ENCODE measurements at places on chromosomes 2 and 18.

DNA sequence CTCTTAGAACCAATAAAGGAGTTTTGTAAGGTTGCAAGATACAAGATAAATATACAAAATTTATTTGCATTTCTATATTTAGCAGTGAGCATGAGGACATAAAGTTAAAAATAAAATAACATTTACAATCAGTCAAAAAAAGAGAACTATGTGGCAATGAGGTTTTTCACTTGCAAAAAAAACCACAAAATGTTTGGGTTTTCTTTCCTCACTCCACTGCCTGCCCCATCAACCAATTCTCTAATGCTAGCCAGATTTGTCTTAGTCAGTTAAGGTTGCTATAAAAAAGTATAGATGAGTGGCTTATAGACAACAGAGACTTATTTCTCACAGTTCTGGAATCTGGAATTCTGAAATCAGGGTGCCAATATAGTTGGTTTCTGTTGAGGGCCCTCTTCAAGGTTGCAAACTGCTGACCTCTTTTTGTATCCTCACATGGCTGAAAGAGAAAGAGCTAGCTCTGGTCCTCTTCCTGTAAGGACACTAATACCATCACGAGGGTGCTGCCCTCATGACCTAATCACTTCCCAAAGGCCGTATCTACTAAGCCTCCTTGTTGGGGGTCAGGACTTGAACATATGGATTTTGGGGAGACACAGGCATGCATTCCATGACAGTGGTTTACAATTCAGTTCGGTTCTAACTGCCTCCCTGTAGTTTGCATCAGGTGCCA lies 566.2 kb downstream of the GALR1 start:
- no peak for DNase-seq

- no peak for DNase-seq
These were observed 136.0 kb downstream of the ANKRD44 start for GRCh38 chr2:197174539-197175094.

DNA sequence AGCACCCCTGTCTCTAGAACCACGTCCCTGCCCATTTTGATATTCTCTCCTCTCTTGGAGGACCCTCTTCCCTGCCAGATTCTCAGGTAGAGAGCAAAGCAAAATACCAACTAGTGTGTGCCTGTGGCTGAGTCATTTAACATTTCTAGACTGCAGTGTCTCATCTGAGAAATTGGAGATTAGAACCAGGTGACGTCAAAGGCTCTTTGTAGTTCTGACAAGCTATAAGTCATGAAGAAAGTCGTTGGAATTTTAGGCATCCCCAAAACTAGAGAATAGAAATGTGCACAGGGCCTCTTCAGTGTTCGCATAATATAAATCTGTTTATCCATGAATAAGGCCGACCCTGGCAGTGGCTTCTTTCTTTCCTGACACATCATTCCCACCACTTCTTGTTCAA lies 74.4 kb upstream of the TANC1 start:
- no peak for DNase-seq

DNA sequence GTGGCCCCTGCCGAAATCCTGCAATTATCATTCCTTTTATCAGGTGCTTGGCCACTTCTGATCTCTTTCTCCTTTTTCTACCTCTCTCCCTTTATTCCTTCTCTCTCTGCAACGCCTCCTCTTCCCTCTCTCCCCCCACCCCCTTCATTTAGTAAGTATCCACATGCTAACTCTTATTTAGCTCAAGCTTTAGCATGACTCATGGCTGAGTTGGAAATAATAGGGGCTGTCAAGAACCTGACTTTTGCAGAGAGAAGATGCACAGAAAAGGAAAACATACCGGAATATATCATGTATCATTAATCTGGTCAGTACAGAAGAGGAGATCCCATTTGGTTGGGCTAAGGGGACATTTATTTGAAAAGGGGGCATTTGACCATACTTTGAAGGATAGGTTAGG lies 33.1 kb downstream of the FAM171B start:
- DNase-seq = no peak

DNA sequence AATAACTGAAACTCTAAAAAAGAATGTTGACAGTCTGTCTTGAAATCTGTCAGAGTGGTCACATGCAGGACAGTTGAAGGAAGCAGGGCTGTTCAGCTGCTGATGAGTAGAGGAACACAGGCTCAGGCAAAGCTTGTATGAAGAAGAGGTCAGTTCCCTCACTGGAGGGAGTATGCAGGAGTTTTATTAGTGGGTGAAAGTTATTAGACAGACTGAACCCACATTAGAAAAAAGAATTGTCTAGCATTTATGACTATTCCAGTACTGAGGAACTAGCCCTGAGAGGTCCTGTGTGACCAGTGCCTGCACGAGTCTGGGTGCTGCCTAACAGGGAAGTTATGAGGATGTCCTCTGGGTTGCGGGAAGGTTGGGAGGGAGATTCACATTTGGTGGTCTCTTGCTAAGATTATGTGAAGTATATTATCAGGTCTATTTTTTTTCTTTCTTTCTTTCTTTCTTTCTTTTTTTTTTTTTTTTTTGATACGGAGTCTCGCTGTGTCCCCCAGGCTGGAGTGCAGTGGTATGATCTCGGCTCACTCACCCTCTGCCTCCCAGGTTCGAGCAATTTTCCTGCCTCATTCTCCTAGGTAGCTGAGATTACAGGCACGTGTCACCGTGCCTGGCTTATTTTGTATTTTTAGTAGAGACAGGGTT lies 9.6 kb downstream of the TET3 start:
- DNase-seq = no peak

DNA sequence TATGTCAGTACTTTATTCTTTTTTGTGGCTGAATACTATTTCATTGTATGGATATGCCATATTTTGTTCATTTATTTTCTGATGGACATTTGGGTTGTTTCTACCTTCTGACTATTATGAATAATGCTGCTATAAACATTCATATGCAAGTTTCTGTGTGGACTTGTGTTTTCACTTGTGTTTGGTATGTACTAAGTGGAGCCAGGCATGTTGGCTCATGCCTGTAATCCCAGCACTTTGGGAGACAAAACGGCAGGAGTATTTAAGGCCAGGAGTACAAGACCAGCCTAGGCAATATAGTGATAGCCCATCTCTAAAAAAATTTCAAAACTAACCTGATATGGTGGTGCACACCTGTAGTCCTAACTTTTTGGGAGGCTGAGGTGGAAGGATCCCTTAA lies 23.3 kb downstream of the MARCHF7 start:
- DNase-seq = no peak

DNA sequence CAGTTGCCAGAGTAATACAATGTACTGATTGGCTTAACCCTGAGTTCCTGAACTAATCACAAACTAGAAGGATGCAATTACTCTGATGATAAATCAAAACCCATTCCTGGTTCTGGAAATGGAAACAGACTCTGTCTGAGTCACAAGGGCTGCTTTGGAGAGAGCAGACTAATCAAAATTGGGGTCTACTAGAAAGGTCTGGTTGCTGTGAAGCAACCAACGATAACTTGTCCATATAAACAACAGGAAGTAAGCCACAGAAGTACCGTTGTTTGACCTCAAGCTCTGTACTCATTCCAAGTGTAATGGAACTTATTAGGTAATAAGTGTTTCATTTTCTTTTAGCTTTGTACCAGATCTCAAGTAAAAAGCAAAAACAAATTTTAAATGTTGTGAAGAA lies 49.7 kb downstream of the RASGRP3 start:
- no peak for DNase-seq

GRCh38 chr2:197675711-197676188 lies 363 bp upstream of the RFTN2 start:
- DNase-seq = peak; percentile 82

GRCh38 chr2:204272089-204272488 lies 273.2 kb upstream of the PARD3B start:
- DNase-seq = no peak

GRCh38 chr18:924987-925386 lies 20.3 kb downstream of the ADCYAP1 start:
- DNase-seq = no peak

GRCh38 chr2:140654565-140654964 lies 1476.3 kb downstream of the LRP1B start:
- no peak for DNase-seq

- no peak for DNase-seq
These were observed 19.3 kb downstream of the MSGN1 start for GRCh38 chr2:17835516-17835915.

- no peak for DNase-seq
These were observed 8.5 kb downstream of the CEP76 start for GRCh38 chr18:12694032-12694431.

GRCh38 chr2:108612153-108612513 lies 77.9 kb downstream of the LIMS1 start:
- no peak for DNase-seq

DNA sequence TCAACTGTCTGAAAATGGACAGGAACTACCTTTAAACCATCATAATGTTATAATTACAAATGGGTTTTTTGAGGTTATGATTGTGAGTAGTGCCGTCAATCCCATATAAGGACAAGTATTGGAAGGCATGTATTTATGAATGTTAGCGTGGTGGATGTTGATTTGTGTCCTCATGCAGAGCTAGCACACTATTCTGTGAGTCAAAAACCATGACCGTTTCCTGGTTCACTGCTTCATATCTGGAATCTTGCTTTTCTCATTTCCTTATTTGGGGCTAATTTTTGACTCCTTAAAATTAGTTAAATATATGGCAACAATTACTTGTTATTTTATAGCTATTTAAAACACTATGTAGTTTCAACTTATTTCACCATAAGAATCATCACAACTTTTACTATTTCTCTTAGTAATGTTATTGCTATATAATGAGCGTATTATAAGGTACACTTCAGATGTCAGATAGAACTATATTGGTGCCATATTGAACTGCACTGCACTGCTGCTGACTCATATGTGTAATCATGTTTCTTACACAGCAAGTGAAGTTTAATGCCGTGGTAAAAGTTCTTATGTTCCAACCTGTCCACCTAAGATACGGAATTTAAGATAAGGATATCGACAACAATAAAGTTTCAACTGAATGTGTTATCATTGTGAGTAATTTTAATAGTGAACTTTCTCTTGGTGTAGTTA lies 192.8 kb downstream of the PTGR3 start:
- no peak for DNase-seq

DNA sequence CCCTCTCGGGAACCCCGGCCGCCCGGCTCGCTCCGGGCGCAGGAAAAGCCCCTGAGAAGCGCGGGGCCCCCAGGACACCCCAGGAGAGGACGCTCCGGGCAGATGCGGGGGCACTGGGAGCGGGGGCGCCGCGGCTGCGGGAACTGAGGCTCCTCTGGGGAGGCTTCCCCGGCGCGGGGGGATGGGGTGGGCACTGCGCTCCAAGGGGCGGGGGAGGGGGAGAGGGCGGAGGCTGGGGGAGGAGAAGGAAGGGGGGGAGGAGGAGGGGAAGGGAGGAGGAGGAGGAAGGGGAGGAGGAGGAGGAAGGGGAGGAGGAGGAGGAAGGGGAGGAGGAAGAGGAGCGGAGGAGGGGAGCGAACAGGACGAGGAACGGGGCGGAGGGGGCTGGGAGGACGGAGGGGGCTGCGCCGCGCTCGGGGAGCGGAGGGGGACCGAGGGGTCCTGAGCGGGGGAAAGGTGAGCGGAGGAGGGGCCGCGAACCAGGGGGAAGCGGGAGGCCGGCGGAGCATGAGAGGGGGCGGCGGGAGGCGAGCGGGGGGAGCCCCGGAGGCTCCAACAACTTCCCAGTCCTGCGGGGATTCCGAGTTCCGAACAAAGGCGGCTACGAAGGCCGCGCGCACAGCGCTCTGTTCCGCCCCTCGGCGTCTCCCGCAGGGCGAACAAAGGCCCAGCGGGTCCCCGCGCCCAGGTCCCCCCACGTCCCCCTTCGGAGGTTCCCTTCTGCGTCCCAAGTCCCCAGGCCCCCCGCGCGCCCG lies 742 bp downstream of the PXDN start:
- DNase-seq = peak; percentile 75

GRCh38 chr18:79511271-79511670 lies 115.5 kb downstream of the NFATC1 start:
- DNase-seq = peak; percentile 40

DNA sequence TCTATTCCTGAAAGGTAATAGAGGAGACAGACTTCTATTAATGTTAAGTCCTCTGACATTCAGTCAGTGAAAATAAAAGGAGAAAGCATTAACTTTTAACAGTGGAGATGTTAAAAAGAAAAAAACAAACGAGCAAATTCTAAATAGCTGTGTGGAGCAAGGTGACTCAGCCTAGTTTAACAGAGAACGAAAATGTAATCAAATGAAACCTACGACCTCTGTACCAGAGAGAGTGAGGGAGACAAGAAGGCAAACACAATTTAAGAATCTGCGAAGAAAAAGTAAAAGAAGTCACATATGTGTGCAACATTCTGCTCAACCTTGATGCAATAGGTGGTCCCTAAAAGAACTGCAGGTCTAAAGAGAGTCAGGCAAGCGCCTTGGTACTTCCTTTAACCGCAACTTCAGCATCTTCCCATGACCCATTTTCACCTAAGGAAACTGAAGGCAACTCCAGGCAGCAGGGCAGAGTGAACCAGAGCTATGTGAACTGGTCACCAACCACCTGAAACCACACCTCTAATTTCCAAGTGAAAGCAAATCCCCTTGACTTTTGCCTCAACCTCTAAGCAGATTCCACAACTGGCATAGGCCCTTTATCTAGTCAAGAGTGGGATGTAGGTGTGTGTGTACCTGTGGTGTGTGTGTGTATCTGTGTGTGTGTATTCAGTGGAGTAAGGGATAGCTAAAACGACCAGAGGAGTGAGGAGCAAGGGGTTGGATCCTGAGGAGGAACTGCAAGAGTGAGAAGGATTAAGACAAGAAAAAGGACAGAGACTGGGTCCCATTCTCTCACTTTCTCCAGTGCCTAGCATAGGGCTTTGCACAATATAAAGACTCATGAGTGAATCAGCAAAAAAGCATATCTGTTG lies 43.0 kb downstream of the FIGN start:
- no peak for DNase-seq

- DNase-seq = no peak
These were observed 119.2 kb upstream of the STK17B start for GRCh38 chr2:196290569-196290968.

- no peak for DNase-seq
These were observed 65.3 kb downstream of the CXCR4 start for GRCh38 chr2:136052369-136053362.

DNA sequence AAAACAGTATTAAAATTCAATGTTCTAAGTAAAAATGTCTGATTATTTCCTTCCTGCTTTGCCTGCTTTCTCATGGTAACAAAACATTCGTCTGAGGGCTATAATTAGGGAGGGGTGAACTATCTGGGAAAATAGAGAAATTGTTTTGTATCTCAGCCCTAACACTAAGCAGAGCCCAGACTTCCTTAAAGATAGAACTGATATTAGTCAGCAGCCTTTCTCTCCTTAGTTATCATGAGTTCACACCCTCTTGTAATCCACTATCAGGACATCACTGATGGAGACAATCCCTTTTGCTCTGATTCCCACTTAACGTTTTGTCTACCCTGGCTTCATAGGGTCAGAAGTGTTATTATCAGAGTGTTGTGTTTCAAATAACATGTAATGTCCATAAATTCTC lies 701.1 kb upstream of the ZEB2 start:
- no peak for DNase-seq

- DNase-seq = no peak
These were observed 71.2 kb upstream of the ODC1 start for GRCh38 chr2:10519394-10519740.
